Eye (tissue), 1 donor: ENCODE measurements at places on chromosomes 12 and 14.

DNA sequence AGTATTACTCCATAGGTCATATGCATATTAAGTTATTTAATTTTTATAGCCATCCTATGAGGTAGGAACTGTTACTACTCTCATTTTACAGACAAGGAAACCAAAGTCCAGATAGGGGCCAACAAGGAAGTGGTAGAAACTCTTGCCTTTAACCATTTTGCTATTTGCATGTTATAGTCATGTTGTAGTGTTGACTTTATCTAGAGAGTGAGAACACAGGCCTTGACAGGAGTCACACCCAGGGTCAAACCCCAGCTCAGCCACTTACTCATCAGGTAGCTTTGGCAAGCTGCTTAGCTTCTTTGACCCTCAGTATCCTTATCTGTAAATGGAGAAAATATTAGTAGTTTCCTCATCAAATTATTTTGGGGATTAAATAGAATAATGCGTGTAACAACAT, 156.2 kb downstream of the CAND1 start:
- no peak for DNase-seq

DNA sequence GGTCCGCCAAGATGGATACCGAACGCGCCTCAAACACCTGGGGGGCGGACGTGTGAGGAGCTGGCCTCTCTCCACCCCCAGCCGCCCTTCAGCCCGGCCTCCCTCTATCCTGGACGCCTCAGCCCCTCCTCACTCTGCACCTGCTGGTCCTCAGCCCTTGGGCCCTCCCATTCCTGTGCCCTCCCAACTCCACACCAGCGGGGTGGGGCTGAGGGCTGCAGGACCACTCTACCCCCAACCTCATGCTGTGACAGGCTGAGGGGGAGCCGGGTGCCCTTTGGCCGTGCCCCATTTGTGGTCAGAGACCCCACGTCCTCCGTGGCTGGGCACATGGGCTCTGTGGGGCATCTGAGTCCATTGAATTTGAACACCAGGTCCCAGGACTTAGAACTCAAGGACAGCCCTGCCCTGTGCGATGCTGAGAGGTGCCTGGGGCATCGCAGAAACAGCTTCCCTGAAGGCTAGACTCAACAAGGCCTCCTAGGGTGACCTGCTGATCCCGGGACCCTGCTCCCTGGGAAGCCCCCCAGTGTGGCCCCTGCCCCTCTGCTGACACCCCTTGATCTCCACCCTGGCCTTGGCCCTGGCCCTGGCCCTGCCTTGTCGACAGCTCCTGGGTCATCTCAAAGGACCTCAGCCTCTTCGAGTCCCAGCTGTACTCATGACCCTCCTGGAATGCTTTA, 82.0 kb upstream of the SFSWAP start:
- DNase-seq: no peak

- no peak for DNase-seq
Measured at GRCh38 chr14:92897922-92898565, 24.9 kb upstream of the CHGA start.

GRCh38 chr12:57181561-57182155, 34.2 kb upstream of the LRP1-AS start:
- no peak for DNase-seq

DNA sequence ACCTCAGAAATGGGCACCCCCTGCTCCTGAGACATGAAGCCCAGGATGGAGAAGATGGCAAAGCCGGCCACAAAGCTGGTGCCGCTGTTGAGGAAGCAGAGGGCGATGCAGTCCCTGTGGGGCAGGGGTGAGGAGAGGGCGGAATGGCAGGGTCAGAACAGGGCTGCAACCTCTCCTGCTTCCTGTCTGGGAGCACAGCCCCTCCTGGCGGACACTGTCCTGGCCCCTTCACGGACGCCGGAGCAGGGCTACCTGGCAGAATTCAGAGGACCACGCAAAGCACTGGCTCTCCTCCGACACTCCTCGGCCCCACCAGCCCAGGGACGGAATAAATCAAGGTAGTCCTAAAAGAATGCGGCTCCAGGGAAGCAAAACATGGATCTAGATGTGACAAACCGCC, 12.4 kb upstream of the SLC6A12 start:
- no peak for DNase-seq
